Hematopoietic multipotent progenitor cell treated with erythropoietin and hydrocortisone succinate and interleukin-3 and kit ligand, for 6 days (in vitro differentiated cells): ENCODE measurements at places on chromosomes 11 and 22.

DNA sequence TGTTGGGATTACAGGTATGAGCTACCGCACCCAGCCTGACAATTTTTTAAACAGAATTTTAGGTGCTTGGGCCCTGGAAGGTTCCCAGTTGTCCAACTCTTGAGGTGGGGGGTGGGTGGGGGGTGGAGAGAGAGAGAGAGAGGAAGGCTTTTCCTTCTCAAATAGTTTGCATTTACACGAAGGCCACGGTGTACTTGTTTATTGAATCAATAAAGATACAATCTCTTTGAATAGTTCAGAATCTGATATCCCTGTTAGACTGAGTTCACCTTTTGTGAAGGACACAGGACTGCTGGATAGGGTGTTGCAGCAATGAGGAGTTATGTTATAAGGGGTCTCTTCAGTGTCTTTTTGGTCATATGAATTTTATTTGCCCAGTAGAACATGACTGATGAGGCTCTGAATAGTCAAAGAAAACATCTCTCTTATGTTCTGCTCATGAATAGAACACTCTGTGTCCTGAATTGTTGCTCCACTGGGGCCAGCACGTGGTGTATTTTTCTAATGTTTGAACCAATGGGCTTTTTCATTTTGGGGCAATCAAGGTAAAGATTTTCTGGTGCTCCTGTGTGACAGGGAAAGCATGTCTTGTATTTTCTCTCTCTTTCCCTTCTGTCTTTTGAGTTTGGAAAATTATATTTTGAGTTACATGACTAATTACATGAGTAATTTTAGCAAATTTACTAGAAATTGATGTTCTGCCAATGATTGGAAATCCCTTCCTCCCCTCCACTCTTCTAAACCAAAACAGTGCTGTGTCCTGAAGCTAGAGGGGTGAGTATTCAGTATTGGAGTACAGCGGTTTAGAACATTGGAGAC is 61.7 kb downstream of the PTPRJ start:
- no peak for DNase-seq

GRCh38 chr11:67240576-67241389 is 25.5 kb upstream of the GRK2 start:
- DNase-seq: peak; percentile 85

GRCh38 chr22:30941363-30941740 is 27.2 kb downstream of the MORC2 start:
- DNase-seq: no peak

DNA sequence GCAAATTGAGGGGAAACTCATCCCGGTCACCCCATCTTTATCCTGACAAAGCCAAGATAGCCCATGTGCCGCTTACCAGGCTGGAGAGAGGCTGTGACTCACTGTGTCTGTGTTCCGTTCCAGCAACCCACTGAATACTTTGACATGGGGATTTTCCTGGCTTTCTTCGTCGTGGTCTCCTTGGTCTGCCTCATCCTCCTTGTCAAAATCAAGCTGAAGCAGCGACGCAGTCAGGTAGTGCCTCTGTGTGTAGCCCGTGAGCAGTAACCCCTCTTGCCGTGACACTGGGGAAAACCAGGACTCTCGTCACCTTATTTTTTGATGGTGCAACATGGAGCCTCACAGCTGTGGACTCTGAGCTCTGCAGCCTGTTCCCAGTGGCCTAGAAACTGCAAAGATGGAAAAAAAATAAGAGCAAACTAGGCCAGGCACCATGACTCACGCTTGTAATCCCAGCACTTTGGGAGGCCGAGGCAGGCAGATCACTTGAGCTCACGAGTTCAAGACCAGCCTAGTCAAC is 16.9 kb downstream of the C22orf31 start:
- no peak for DNase-seq

DNA sequence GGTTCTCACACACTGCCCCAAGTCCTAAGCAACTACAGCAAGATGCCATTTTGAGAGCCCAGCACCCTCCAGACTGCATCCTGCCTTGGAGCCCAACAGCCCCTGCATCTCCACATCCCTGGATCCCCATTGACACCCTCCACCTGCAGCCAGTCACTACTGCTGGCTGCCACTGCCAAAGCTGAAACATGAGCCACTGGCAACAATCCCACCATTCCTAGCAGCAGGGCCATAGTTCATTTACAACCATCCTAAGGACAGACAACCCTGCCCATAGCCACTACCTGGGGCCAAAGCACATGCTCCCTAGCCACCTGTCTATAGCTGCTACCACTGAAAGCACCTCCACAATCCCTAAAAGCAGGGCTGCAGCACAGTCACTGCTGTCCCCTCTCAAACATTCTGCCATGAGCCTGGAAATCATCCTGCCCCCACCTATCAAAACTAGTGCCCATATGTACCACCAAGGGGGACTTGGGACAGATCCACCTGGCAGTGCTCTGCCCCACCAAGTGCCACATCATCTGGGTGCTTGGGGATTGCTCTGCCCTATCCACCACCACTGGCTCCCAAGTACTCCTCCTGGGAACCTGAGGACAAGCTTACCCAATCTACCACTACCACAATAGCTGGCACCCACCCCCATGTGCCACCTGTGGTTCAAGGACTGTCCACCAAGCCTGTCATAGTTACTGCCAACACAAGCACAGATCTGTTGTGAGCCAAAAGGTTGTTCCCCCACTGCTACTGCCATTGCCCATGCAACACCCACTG is 138.8 kb upstream of the SOX6 start:
- DNase-seq: no peak

- peak; percentile 5 for DNase-seq
Observed at GRCh38 chr22:43546186-43546585, 134.4 kb downstream of the MPPED1 start.

DNA sequence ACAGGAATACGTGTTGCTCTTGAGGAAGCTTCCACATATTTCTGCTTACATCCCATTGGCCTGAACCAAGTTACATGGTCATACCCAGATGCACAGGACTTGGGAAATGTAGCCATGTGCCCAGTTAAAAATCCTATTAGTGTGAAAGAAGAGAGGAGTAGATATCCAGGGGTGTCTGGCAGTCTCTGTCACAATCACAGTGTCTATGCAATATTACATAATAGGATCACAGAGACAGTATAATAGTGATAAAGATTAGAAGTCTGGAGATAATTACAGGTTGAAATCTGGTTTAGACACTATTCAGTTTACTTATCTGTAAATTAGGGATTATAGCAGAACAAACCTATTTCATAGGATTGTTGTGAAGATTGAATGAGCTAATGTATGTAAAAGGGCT is 62.6 kb upstream of the SLC6A5 start:
- no peak for DNase-seq

- peak; percentile 83 for DNase-seq
Observed at GRCh38 chr11:118145285-118146227, 7.1 kb downstream of the SCN4B start.

DNA sequence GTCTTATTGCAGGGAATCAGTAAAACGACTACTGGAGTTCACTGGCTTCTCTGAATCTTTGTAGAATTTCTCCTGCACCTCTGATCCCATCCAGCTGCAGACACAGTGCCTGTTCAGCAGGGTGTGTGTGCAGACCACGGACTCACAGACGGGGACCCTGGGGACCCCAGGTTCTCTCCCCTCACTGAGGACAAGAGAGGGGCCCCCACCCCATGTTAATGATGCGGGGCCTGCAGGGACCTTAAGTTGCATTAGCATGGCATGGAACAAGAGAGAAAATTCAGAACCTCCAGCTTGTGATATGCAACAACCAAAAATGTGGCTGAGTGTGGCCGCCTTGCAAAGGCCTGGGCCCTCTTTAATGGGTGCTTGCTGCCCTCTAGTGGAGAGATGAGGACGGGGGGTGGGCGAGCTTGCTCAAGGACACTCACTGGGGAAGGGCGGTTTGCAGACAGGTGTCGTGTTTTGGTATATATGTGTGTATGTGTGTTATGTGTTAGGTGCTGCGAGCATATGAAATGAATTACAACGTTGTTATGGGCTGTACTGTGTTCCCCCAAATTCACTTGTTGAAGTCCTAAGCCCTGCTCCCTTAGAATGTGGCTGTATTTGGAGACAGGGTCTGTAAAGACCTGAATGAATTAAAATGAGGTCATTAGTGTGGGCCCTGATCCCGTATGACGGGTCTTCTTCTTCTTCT is 84.4 kb upstream of the SEPTIN5 start:
- peak; percentile 89 for DNase-seq
